ENCODE measurements at places on chromosomes 7 and 10.

DNA sequence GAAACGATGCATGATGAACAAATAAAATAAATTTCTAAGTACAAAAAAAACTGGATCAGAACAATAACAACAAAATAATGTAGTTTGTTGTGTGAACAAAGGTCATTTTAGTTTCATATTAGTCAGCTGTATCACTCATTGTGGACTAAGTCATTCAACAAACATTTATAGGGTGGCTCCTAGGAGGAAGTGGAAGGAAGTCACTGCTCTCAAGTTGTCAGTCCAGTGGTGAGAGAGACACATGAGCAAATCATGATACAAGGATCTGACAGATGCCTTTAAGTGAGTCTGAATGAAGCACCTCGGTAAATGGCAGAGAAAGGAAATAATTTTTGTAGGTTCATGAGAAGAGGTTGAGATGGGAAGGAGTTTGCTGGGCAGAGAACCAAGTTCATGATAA, 56.8 kb downstream of the EPDR1 start:
- DNase-seq = no peak

GRCh38 chr10:27717861-27718260, 27.8 kb downstream of the MKX start:
- DNase-seq = no peak

DNA sequence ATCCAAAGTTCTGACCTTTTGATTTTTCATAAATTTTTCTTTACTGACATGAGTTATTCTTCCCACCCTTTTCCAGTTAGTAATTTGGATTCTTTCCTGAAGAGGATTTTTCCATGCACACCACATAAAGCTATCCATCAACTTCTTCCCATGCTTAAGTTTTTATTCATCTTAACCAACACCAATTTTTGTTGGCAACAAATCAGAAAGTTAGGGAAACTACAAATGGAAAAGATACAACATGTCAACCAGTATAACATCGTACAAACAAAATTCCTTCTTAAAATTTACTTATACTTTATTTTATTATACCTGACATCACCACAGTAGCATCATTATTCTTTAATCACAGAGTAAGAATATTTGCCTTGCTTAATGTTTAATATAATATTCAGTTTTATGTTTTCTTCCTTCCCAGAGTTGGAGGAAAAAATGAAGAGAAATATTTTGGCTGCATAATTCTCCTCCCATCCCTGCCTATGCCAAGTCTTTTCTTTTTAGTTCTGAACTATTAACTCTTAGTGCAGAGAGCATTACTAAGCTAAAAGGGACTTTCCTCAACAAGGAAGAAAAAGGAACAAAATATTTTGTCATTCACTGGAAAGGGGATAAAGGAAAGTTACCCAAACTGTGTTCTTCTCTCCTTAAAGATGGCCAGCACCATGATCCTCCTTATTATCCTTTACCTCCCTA, 67.5 kb upstream of the MEOX2 start:
- DNase-seq = no peak

DNA sequence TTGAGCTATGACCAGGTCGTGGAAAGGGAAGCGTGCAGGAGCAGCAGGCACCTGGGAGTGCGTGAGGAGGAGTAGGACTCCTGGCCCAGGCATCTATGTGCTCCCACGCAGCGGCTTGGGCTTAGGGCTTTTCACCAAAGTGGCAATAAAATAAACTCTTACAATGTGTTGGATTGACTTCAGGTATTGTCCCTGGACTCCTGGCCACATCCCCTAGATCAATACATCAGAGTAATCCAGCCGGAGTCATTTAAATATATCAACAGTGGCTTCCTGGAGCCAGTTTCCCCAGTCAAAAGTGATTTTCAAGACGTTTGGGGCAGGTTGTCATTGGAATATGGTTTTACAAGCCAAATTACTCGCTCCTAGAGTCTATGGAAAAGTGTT, 344.4 kb downstream of the WDR11 start:
- no peak for DNase-seq

DNA sequence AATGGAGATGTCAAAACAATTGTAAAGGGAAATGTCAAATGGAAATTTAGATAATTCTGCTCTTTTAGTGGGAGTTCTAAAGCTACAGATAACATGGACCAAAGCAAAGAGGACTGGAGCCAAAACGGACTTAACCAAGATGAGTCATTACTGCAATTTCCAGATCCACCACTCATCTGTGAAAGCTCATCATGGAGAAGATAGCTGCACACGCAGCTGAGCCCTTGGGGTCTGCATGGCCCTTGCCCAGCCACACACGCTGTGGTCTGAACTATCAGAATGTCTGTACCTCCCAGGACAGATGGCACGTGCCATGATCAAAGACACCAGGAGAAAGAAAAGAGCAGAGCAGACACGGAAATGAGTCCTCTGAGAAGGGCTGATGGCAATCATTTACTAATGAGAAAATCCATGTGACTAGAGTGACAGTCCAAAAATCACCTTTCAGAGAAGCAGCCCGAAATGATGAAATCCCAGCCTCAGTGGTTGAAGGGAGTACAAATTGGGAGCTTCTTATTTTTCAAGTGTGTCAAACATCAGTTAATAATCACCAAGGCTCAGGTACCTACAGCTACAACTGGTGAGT, 177.9 kb upstream of the MGMT start:
- DNase-seq = no peak

DNA sequence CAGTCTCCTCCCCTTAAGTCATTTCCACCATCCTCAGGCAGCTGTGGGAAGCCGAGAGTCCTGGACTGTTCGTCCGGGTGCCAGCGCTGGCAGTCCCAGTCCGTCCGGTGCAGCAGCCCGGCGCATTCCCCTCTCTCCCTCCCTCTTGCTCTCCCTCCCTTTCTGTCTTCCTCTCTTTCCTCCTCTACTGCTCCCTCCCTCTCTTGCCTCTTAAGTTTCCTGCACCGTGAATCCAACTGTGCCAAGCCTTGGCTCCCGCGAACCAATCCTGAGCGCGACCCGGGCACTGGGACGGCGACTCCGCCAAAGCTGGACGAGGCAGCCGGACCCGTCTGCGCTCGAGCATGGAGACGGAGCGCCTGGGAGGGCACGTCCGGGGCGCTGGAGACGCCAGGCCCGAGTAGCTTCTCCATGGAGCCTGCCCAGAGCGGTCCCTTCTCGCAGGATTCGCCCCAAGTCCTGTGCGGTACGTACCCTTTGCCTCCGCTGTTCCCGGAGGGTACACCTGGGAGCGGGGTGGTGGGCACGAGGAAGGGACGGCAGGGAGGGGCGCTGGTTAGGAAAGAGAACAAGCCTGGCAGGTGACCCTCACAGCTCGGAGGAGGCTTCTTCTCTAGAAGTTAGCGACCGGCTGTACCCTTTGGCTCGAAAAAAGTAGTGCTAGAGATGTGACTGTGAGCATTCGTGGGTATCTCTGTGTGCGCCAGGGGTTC, 1.0 kb downstream of the NXPH1 start:
- DNase-seq = no peak

GRCh38 chr7:13920053-13920697, 69.3 kb downstream of the ETV1 start:
- DNase-seq = no peak

GRCh38 chr10:7218968-7219367, 191.9 kb downstream of the SFMBT2 start:
- DNase-seq = no peak

DNA sequence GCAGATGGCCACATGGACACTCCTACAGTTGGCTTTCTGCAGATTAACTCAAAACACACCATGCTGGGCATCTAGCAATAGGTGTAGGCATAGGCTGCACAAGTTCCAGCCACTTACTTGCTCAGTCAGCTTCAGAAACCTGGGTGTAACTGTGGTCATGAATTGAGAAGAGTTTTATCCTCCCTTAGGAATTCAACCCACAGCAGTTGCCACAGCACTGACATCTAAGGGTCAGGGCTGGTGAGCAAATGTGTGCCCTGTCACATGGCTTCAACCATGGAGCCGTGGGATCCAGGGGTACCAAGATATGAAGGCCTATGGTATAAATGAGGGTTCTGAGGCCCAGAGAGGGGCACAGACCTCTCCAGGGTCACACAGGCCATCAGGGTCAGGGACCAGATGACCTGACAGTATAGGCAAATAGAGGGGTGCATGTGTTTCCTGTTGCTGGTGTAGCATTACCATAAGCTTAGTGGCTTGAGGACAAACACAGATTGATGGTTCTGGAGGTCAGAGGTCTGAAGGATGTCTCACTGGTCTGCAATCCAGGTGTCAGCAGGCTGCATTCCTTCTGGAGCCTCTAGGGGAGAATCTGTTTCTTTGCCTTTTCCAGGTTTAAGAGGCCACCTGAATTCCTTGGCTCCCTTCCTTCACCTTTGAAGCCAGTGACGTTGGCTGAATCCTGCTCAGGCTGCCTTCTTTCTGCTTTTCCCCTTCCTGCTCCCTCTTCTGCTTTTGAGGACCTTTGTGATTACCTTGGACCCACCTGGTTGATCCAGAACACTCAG, 24.1 kb downstream of the MINDY4 start:
- no peak for DNase-seq

GRCh38 chr10:113823389-113823788, 30.5 kb downstream of the DCLRE1A start:
- no peak for DNase-seq

- no peak for DNase-seq
These were observed 114.2 kb downstream of the SPAG6 start for GRCh38 chr10:22459496-22459895.

GRCh38 chr7:63899691-63900393, 98.8 kb upstream of the ZNF722 start:
- DNase-seq = peak; percentile 75

- no peak for DNase-seq
These were observed 251.0 kb downstream of the TFEC start for GRCh38 chr7:115779561-115779960.

GRCh38 chr10:124875596-124875995, 66.3 kb upstream of the ZRANB1 start:
- no peak for DNase-seq

DNA sequence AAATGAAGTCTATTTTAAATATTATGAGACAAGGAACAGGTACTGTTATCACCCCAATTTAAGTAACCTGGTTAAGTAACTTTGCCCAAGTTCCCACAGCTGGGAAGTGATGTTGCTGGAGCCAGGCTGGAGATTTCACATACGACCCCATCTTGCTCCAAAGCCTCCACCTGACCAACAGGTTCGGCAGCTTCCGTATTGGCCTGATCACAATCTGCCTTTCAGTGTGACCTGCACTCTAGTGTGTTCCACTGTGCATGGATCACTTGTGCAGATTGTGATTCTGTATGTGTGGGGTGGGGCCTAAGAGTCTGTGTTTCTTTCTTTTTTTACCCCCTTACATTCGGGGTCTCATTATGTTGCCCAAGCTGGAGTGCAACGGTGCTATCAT, 66.1 kb downstream of the PRTFDC1 start:
- DNase-seq = no peak

- no peak for DNase-seq
These were observed 558 bp downstream of the ARHGAP22 start for GRCh38 chr10:48604039-48604990.

- DNase-seq = no peak
These were observed 54.4 kb upstream of the CFAP46 start for GRCh38 chr10:132996603-132997343.

DNA sequence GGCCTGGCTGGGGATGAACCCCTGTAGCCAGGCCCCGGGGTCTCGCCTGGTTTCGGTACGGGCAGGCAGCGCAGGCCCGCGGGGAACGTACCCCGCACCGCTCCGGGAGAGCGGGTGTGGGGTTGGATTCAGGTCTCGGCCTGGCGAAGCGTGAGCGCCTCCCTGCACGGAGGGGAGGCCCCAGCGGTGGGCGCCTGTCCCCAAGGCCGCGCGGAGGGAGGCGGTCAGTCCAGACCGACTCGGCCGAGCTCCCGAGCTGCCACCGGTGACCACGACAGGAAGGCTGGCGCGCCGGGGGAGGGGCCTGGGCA, 378 bp upstream of the INPP5F start:
- DNase-seq = no peak

DNA sequence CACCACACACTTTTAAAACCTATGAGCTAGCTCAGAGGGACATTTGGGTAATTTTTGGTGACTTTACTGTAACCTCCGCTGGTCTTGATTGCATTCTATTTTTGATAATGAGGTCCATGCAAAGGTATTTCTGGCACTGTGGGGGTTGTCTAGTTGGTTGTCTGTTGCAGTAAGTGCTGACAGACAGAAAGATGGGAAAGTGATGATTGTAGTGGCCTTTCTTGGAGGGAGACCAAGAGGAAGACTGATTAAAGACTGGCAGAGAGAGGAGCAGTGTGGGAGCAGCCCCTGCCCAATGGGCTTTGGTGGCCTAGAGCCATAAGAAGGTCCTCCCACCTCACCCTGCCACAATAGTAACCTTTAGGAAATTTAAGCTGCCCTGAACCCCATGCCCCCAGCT, 173.4 kb upstream of the CTBP2 start:
- no peak for DNase-seq

DNA sequence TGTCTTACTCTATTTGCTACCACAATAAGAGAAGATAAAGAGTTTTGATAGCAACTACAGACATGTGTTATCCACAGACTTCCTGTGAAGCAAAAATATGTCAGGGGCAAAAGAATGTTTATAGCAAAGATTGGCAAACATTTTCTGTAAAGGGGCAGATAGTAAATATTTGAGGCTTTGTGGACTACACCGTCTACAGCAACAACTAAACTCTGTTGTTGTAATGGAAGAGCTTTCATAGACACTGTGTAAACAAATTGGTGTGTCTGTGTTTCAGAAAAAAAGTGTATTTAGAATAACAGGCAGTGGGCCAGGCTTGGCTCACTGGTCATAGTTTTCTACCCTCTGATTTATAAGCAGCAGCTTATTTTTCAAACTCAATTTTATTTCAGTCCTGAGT, 521.4 kb downstream of the ANKRD7 start:
- DNase-seq = no peak

- DNase-seq = no peak
These were observed 124.2 kb downstream of the TES start for GRCh38 chr7:116334555-116334954.

DNA sequence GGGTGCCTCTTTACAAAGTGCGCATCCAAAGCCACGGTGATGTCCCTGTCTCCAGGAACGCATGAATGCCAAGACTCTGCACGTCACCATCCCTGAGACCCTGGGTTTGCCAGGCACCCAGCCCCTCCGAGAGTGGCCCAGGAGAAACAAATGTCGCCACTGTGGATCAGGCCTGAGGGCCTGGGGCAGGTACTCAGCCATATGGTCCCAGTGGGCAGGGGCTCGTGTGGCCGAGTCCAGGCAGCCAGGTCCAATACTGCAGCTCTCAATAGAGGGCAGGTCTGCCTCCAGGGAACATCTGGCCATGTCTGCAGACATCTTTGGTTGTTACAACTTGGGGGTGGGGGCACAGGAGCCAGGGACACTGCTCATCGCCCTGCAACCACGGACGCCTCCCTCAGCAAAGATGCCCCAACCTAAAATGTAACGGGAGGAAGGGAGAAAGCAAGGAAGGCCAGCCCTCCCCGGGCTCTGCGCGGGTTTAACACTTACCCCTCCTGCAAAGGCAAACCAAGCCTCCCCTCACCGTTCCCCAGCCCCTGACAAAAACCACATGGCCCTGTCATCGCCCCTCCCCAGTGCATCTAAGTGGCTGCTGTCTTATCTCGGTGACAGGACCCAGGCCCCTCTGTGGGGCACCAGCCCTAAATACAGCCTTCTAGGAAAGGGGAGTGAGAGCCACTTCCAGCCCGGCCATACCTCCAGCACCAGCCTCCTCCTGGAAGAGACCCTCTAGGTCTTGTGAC, 10.3 kb upstream of the PAPOLB start:
- no peak for DNase-seq
